ENCODE measurements at places on chromosomes 5 and 9.

DNA sequence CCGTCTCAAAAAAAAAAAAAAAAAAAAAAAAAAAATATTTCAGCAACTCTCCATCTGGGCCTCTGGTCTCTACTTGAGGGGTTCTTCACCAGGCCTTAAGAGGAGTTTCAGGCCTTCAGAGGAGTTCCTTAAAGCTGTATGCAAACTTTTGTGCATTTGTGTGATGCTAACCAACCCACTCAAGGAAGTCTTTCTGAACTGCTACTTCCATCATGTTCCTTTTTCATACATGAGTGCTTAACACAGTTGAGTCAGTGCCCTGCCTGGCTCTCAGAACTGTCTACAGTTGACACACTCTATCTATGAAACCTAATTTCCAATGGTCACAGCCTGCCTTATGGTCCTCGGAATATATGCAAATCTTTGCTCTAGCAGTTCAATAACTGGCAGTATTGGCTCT, 146.5 kb downstream of the MEF2C start:
- DNase-seq: no peak

DNA sequence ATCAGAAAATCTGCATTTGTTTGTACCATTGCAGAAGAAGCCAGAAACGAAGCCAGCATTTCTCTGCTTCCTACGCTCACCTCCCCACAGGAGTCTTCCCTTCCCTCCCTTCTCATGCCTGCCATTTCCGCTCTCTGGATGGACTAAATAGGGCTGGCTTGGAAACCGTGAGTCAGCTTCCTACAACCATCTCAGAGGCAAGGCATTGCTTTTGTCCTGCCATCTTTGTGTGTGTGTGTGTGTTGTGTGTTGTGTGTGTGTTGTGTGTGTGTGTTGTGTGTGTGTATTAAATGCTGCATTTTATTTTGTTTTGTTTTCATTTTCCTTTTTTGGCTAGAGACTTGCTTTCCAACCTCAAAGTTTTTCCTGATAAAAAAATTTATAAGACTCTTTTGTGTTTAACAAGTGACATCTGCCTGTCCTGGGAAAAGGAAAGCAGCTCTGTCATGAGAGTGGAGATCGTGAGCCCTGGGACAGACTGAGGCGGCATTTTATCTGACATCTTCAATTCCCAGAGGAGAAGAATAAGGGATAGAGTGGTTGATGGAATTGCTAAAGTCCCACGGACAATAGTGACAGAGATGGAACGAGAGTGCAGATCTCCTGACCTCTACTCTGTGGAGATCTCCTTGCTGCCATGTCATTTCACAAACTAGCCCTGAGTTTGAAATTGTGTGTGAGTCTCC, 7.5 kb upstream of the EGFLAM start:
- DNase-seq: no peak

GRCh38 chr9:113808391-113809358, 67.4 kb upstream of the ZNF618 start:
- no peak for DNase-seq

- DNase-seq: no peak
Observed at GRCh38 chr5:64923151-64923685, 154.5 kb downstream of the CWC27 start.

DNA sequence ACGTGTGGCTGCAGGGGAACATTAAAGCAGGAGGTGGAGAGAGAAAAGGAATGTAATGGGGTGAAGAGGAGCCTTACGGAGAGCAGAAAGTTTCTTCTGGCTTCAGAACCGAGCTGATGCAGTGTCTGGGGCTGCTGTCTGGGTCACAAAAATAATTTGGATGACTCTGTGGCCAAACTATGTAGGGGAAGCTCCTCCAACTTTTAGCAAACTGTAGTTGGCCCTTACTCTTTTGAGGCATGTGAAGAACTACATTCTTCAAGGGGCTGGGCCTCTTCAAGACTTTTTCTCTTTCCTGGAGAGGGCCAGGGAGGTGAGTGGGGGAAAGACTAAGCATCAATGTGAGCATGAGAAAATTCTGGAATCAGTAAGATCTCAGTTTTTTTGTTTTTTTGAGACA, 31.9 kb upstream of the SPARC start:
- no peak for DNase-seq

- no peak for DNase-seq
Observed at GRCh38 chr5:40037713-40038112, 612.9 kb upstream of the DAB2 start.

- peak; percentile 56 for DNase-seq
Observed at GRCh38 chr5:143008809-143009521, 238.8 kb downstream of the ARHGAP26 start.

- DNase-seq: no peak
Observed at GRCh38 chr5:107869438-107870115, 198.8 kb upstream of the EFNA5 start.

DNA sequence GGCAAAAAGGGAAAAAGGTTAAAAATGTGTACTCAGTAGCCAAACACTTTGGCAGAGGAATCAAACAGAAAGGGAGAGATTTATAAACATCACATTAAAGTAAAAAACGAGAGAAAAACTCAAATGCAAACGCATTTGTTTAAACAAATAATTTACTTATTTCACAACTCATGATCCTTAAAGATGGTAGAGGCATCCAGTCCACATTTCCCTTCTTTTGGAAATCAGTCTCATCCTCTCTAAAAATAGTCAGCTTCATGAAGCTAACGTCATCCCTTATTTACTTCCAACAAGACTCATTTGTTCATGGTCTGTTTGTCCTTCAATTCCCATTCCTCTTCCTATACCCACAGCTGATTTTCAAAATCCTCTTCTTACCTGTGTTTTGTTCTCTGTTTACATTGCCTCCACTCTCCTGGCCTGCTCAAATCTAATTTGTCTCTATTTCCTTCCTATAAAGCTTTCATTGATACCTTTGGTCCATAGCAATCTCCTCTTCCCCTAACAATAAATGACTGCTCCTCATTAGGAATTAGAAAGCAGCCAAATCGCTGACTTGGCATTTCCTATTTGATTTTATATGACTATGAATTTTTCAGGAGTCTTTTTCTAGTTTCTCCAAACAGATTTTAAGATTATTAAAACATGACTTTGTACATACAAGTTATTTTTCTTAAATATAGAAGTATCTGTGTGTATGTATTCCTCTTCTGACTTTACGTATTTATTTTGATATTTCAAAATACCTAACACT, 805.3 kb downstream of the TLE1 start:
- DNase-seq: no peak

Data from activated CD4-positive, alpha-beta T cell treated with anti-CD3 and anti-CD28 coated beads for 1 hour (primary cell).